ENCODE measurements at places on chromosomes 1 and 21. TPM values are rescaled to one million over a fixed set of nuclear protein-coding genes. Genes with fewer than 3 reads are reported as not detected.

Gene KCNJ9
- not detected for polyA plus RNA-seq

Gene PSEN2
- polyA plus RNA-seq, result 15.4 TPM

Gene GALNT2
- polyA plus RNA-seq, result 27.4 TPM

Gene CTH
- 3.9 TPM for polyA plus RNA-seq

Gene HES2
- not detected for polyA plus RNA-seq

Gene ZNF683
- polyA plus RNA-seq, result not detected

Gene MPL
- 0.18 TPM for polyA plus RNA-seq

Gene HORMAD1
- polyA plus RNA-seq, result not detected

Gene NPL
- polyA plus RNA-seq, result 3.2 TPM

- no peak for DNase-seq
Observed at GRCh38 chr1:152501704-152502103, 8.9 kb upstream of the LCE5A start.

DNA sequence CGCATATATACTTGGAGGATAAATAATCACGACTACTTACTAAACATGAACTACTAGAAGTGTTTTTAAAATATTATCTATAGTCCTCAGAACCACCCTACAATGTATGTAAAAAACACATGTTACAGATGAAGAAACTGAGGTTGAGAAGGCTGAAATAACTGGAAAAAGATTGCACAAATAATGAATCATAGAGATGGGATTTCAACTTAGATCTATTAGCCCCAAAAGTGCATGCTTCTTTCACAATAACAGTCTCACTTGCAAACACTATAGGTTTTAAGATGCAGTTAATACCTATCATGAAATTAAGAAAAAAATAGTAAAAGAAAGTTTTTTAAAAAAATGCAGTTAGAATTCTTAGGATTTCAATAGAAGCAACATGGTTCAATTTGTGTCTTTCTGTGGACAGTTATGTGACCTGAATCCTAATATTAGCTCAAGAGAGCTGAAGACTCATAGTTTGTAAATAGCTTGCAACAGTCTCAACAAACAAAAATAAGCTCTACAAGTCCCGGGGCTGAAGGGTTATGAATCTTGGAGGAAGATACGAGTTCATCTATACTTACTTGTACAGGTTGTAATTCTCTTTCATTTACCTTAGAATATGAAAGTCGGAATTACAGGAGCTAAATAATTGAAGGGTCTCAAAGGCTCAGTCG, 58.6 kb upstream of the NTPCR start:
- no peak for DNase-seq

GRCh38 chr1:34928699-34929496, 552 bp downstream of the DLGAP3 start:
- DNase-seq, result peak; percentile 45

DNA sequence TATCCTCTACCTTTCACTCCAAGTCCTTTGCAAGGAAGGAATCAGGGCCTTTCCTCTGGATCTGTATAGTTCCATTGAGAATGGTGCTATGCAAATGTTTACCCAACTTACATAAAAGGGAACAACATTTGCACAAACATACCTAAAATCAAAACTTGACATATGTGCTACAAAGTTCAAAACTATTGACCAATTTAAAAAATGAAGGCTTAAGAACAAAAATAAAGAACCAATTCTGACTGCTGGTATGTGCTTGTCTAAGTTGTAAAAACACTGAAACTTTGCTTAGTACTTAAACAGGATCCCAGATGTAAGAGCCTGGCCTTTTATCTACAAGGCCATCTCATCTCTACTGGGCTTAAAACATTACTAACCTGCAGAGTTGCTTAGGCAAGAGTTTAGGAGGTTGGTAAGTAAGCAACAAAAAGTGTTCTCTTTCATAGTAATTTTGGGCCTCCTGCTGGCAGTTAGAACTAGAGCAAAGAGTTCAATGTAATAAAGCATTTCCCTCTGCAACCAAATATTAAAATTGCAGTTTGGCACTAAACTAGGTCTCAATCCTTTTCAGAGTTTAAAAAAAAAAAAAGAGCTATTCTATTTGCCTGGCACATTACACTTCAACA, 2.0 kb downstream of the SCMH1 start:
- no peak for DNase-seq

- DNase-seq, result peak; percentile 73
Observed at GRCh38 chr1:198681831-198682759, 43.3 kb downstream of the PTPRC start.

DNA sequence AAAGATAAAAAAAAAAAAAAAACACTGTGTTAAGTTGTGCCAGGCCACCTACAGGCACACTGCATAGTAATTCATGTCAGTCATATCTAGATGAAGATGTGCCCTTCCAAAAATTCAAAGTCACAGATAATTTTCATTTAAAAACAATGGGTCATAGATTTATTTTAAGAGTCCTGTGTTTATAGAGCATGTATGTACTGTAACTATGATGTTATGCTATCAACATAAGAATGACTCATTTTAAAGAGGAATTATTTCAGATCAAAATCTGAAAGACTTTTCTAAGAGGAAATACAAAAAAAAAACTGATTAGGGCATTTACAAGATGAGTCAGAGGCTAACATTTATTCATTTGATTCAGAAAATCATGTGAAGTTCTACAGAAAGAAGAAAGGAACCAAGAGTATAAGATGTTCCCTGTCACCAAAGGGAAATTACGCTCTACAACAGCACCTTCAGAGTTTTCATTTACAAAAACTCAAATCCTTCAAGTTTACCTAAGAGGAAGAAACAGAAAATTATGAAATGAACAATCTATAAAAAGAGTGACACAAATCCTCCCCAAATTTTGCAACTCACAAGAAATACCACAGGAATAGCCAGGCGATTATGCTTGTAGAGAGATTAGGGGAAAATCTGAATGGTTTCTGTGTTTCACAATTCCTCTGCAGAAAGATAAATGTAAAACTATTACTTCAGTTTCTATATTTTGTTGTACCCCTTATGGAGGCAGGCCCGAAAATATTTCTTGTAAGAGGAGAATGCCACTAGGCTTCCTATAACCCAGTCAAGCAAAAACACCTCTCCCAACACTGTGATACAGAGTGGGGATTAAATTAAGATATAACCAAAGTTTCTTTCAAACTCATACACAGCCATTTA, 13.8 kb downstream of the TP53BP2 start:
- DNase-seq, result no peak

DNA sequence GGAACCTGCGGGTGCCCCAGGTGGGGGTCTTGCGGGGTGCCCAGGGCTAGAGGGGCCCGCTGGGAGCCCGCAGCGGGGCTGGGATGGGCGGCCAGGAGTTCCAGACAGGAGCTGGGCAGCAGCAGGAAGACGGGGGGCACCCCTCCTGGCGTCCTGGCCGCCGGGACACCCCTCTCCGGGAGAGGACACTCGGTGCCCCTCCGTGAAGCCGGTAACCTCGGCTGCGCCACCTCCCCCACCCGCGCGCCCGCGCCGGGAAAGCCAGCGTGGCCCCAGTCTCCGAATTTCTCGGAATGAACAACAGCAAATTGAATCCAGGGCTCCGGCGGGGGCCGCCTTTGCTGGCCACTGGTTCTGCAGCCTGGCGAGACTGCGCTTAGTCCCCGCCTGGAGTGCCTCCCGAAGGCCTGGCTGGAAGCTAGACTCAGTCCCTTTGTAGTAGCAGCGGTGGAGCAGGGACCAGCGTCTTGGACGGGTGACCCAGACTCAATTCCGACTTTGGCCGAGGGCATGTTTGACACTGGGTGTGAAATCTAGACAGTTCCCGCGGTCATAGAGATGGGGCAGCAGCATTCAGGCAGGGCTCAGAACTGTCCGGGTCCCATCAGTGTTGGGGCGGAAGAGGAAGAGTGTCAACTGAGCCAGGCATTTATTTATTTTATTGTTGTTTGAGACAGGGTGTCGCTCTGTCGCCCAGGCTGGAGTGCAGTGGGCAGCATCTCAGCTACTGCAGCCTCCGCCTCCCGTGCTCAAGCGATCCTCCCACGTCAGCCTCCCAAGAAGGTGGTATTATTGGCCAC, 773 bp downstream of the IFNGR2 start:
- DNase-seq, result peak; percentile 90

- no peak for DNase-seq
Observed at GRCh38 chr1:109527846-109528695, 11.6 kb upstream of the GPR61 start.

GRCh38 chr1:77511440-77511840, 171.0 kb downstream of the ZZZ3 start:
- DNase-seq, result no peak

- no peak for DNase-seq
Observed at GRCh38 chr21:35404247-35404646, 355.1 kb upstream of the RUNX1 start.

GRCh38 chr21:44592446-44593311, at the start of gene KRTAP10-6:
Gene KRTAP10-6, minus strand, starts transcription at chr21:44592505. Its CDS starts 21 bp downstream, at chr21:44592484.
- no peak for DNase-seq

- no peak for DNase-seq
Observed at GRCh38 chr1:164671966-164672571, 113.1 kb downstream of the PBX1 start.

- peak; percentile 77 for DNase-seq
Observed at GRCh38 chr1:22420455-22421053, 31.1 kb upstream of the ZBTB40 start.

DNA sequence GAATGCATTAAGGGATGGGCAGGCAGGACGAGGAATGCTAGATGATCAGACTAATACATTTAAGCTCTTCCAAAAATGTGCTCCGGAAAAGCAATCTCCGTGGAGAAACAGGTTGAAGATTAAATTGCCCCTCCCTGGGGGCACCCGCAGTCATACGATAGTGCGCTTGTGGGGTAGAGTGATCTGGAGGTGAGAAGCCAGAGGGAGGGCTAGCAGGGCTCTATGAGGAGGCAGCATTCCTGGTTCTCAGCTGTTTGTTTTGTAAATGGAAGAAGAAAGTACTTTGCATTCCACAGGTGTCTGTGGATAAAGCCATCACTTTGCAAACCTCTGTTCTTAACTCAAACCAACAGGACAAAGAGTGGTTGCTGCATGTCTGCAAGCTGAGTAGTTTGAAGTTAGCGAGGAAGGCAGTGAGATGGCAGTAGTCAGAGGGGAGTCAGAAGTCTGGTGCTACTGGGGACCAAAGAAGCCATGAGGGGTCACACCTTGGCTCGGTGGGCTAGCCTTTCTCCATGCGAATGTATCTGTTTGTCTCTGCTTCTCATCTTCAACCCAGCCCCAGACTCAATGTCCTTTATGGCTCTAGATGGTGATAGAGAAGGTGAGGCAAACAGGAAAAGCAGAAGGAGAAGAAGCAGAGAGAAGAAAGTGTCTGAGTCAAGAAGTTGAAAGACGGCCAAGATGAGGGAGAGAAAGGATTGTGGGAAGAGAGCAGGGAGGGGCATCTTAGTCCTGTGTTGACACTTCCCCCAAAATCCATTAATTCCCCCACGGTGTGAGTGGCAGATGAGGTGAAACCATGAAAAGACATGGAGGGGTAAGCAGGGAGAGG, 65.2 kb upstream of the GJA8 start:
- DNase-seq, result no peak

DNA sequence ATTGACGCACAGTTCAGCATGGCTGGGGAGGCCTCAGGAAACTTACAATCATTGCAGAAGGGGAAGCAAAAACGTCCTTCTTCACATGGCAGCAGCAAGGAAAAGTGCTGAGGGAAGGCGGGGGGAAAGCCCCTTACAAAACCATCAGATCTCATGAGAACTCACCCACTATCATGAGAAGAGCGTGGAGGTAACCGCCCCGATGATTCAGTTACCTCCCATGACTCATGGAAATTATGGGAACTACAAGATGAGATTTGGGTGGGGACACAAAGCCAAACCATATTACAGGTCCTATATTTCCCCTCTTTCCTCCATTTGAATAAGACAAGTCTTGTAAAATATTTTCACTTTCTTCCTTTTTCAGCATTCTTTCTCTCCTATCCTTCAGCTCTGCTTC, 7.7 kb upstream of the TTLL7 start:
- no peak for DNase-seq

GRCh38 chr1:80639777-80640533, 1160.8 kb upstream of the ADGRL2 start:
- no peak for DNase-seq

GRCh38 chr1:51843948-51844347, 34.6 kb downstream of the NRDC start:
- no peak for DNase-seq

DNA sequence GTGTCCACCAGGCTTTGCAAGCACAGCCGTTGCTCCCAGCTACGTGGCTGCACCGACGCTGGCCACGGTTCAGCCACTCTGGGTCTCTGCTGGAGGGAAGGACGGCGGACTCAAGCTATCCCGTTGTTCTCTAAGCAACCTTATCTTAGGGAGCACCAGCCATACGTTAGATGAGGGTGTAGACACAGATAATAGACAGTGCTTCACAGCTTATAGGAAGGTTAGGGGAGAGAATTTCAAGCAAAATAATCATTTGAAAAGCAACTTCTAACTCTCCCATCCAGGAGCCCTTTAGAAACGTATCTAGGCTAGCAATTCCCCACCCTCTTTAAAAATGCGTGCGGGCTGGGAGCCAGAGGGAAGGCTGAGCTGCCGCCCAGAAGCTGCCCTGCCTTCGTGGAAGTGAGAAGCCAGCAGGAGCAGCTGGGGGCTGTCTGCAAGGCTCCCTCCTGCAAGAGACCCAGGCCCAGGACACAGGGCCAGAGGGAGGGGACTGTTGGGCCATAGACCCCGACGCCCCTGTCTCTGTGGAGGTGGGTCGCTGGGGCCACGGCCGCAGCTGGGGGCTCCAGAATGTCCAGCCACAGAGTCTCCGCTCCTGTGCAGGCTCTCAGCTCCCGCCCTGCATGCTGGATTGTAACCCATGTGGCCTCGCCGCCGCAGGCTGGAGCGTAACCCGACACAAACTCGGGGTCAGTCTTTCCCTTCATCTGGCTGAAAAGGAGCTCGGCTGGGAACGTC, 31.2 kb upstream of the COL6A2 start:
- peak; percentile 89 for DNase-seq

- no peak for DNase-seq
Observed at GRCh38 chr1:39957299-39958015, 2.5 kb downstream of the MFSD2A start.

GRCh38 chr1:54336116-54336515, 70.1 kb downstream of the SSBP3 start:
- DNase-seq, result no peak

DNA sequence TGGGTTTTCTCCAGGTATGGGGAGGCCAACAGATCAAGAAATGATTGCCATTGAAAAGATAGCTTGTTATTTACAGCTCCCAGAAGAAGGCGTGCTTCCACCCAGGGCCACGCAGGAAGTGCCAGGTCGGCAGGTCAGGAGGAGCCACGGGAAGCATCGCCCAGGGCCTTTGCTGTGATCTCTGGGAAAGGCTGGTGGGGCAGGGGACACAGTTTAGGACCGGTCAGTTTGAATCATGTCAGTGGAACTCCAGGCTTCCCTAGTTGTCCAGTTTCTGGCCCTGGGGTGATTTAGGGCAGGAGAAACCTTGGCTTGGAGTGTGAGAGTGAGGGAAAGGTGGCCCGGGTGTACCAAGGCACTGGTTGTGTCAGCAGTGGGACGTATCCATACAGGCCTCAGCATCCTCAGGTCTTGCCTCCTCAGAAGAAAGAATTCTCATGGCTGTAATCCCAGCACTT, 11.4 kb downstream of the PLA2G5 start:
- DNase-seq, result peak; percentile 63

- DNase-seq, result no peak
Observed at GRCh38 chr1:94580367-94581115, 39.0 kb upstream of the F3 start.

GRCh38 chr1:43256675-43257570, 12.9 kb upstream of the TMEM125 start:
- DNase-seq, result no peak

Measured in right cardiac atrium (tissue), 5 donors.